Stimulated activated CD4-positive, alpha-beta T cell treated with anti-CD3 and anti-CD28 coated beads, Interleukin-15, amount 100 ng/mL, for 48 hours (primary cell): ENCODE measurements at places on chromosomes 13 and 19.

DNA sequence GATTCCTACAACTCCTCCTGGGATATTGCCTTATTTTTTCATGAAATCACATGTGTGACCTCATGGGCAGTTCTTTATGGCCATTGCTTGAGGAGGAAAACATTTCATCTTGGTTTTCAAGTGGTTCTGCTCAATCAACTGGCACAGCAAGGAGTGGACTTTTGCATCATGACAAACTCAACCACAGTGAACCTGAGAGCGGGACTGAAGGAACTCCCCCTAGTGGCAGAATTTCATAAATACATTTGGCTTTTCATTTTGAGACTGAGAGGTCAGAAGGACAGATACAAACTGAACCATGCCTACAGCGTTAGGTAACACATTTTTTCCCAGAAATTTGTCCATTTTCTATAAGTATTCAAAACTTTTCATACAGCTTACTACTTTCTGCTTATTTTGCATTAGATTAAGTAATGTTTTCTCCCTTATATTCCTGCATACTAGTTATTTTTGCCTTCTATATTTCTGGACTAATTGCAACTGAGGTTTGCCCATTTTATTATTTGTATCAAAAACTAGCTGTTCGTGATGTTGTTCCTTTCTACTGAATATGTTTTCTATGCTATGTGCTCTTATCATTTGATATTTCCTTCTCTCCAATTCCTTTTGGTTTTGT lies 13.4 kb upstream of the SIGLEC12 start:
- peak; percentile 12 for DNase-seq

DNA sequence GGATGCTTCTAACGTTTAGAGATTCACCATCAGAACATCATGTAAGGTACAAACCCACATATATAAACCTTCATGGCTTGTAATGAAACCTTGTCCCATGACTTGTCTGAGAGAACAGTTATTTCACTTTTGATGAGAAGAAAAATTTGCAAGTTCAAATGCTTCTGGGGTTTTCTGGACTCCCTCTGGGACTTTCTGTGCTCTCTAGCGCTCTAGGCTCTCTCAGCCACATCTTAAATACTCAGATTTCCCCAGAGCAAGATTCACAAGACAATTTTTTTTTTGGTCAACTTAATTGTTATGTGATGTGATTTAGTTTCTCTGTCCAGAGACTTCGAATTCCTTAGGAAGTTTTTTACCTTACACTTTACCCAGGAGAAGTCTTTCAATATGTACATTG lies 282.8 kb upstream of the EDNRB start:
- DNase-seq = no peak

DNA sequence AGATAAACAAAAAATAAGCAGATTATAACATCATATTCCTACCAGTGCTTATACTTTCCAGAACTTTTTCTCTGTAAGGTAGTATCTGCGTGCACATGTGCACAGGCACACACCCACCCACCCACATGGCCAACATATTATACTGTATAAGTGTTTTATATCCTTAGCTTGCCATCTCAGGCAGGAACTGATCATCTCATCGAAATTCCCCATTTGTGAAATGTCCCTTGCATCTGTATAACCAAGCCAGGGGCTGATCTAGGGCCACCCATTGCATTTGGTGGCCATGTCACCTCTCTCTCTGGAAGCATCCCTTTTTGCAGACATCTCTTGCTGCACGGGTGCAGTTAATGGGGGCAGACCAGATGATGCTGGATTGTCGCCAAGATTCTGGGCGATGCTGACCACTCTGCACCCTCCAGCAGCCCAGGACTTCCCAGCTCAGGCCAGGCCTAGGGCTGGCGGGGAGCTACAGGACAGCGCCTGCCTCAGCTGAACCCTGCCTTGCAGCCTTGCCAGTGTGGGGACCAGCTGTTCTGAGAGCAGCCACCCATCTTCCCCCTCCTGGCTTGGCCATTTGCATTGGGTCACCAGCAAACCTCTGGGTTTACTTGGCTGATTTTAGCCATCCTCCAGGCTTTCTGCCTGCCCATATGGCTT lies 95.9 kb downstream of the SLC7A1 start:
- DNase-seq = no peak

- DNase-seq = no peak
Observed at GRCh38 chr19:51511353-51511752, 9.8 kb upstream of the SIGLEC12 start.

DNA sequence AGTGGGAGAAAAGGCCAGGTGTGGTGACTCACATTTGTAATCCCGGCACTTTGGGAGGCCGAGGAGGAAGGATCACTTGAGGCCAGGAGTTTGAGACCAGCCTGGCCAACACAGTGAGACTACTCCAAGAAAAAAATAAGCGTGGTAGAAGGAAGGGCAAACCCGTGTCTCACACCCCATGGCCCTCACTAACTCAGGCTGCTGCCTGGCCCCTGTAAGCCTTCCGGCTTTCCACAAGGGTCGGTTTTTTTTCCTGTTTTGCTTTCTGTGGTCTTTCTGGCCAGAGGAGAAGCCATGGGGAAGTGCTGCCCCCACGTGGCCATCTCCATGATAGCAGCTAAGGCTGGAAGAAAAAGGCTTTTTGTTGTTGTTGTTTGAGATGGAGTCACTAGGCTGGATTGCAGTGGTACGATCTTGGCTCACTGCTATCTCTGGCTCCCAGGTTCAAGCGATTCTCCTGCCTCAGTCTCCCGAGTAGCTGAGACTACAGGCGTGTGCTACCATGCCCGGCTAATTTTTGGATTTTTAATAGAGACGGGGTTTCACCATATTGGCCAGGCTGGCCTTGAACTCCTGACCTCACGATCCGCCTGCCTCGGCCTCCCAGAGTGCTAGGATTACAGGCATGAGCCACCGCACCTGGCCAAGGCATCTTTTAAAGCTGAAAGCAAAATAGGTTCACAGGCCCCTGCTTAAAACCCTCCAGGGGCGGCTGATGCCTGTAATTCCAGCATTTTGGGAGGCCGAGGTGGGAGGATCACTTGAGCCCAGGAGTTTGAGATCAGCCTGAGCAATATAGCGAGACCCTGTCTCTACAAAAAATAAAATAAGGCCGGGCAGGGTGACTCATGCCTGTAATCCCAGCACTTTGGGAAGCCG lies 7.5 kb upstream of the ARHGEF18 start:
- peak; percentile 81 for DNase-seq

- no peak for DNase-seq
Observed at GRCh38 chr13:47215736-47216135, 318.9 kb upstream of the HTR2A start.

GRCh38 chr19:13860679-13861391 lies 16.1 kb upstream of the NANOS3 start:
- DNase-seq = no peak

GRCh38 chr13:58455094-58455493 lies 823.5 kb downstream of the PCDH17 start:
- DNase-seq = no peak

GRCh38 chr13:111954661-111955411 lies 112.1 kb upstream of the SOX1 start:
- no peak for DNase-seq

DNA sequence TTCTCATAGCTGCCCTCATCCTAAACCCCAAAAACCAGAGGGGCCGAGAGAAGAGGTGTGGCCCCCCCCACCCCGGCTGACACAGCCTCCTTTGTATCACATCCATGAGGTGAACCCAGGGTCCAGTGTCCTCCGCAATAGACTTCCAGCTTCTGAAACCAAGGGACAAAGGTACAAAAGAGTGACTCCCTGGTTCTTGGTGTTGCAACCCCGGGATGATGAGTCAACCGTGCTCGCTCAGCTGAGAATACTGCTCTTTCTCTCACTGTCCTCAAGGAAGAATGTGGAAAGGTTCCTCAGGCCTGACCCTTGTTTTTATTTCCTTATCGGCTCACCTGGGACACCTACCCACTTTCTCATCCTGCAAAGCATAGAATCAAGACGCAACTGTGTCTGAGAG lies 5.5 kb downstream of the SLC15A1 start:
- no peak for DNase-seq

DNA sequence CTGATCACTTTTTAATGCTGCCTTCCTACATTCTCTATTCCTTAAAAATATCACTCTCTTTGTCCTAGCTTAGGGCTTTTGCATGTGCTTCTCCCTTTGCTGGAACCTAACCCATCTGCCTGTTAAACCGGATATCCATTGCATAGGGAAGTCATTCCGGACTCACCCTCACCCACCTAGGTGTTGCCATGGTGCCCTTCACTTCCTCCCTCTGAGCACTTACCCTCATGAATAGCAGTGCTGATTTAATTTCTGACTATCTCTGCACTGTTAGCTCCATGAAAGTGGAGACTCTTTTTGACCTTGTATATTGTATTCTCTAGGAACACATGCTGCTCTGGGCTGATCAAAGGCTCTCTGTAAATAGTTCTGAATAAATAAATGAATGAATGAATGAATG lies 401.9 kb downstream of the PCDH20 start:
- DNase-seq = no peak

- DNase-seq = no peak
Observed at GRCh38 chr13:100674572-100674871, at the start of gene TMTC4. Gene TMTC4 (minus strand): TSS chr13:100674795. CDS start chr13:100670362, 4,433 bp downstream.

DNA sequence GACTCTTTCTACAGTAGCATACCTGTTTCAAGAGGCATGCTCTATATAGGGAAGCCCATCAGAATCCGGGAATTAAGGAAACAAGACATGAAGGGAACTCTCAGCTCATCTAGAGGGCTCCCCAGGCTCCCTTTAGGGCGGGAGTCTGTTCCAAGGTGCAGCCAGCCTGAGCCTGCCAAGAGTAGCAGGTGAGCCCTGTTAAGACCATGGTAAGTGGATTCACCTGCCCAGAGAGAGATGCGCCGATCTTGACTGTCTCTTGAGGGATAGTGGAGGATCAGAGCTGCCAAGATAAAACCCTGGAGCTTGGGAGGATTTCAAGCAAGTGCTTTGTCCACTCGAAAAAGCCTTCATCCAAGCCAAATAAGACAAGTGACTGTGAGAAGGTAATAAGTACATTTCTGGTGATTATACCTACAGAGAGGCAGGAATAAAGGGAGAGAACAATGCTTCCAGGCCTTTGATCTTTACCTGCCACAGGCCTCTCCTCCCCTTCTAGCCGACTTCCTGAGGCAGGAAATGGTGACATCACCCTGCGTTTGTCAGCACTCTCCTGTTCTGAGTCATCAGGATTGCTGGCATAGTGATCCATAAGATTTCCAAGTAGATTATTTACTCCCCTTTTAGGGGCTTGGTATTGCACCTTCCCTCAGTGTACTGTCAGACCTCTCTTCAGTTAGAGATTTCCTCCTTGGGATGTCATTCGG lies 31.5 kb downstream of the KLF5 start:
- no peak for DNase-seq

DNA sequence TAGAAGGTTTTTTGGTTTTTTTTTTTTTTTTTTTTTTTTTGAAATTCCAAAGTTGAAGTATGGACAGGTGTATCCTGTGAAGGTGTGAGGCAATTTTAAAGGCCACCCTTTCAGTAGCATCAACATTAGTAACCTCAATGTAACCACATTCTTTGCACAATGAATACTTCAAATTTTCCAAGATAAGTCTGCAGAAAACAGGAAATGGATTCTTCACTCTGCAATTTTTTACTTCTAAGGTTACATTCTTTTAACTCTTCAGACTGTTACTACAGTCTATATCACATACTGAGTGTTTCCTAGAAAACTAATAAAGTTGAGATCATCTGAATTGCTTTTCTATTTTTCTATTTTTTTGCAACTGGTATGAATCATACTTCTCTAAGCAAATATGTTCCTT lies 569.0 kb upstream of the GPC6 start:
- DNase-seq = no peak

DNA sequence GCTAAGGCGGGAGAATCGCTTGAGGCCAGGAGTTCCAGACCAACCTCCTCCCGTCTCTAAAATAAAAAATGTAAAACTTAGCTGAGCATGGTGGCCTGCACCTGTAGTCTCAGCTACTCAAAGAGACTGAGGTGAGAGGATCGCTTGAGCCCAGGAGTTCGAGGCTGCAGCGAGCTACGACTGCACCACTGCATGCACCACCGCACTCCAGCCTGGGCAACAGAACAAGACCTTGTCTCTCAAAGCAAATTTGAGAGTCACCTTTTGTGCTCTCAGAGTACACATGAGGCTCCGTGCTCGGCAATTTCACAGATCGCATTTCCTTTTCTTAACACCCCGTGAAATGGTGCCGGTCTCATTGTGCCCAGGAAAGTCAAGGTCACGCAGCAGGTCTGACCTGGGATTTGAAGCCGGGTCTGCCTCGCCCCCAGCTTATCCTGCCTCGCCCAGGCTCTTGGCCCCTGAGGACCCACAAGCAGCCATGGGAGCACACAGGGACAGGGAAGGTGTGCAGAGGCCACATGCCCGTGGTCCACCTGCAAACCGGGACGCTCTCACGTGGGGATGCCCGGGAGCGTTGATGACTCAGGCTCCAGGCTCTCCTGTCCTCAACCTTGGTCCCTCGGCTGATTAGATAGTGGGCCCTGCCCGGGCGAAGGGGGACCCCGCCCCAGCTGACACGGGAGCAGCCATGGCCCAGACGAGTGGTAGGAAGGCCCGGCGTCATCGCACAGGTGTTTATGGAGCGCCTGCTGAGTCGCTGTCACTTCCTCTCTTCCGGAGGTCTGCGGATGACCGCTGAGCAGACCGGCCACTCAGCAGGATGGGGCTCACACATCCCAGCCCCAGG lies 1.1 kb upstream of the SMIM24 start:
- no peak for DNase-seq

GRCh38 chr19:16062789-16063188 lies 13.5 kb upstream of the TPM4 start:
- peak; percentile 68 for DNase-seq

GRCh38 chr19:47719047-47719859 lies 6.0 kb downstream of the EHD2 start:
- DNase-seq = no peak

- DNase-seq = no peak
Observed at GRCh38 chr13:85887406-85887805, 88.2 kb upstream of the SLITRK6 start.

DNA sequence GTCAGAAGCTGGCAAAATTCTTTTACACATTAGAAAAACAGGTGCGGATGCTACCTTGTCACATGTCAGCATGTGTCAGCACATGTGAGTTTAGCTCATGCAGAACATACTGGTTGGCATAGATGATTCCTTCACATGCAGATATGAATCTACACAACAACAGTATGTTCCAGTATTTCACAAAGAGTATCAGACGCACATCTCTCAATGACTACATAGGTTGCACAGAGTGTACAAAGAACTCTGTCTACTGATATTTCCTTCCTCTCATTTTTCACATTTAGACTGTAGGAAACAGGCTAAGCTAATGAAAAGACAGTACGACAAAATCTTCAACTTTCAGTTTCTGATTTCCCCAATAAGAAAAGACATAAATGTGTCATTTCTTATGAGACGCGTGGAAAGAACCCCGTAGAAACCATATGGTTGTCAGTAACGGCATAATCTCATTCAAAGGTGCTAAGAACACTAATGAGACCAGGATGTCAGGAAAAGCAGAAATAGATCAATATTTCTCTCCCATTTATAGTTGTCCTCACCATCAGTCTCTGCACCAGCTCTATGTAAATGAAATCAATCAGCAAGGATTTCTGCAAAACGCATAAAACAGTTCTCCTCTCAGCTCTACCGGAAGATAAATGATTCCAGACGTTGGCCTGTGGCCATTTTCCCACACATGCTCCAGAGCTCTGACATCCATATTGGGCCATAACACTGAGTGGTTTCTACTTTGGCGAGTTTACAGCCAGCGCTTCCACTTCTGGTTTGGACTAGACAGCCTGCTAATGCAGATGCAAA lies 81.2 kb downstream of the STARD13 start:
- DNase-seq = no peak

GRCh38 chr13:109483284-109483683 lies 303.1 kb downstream of the IRS2 start:
- DNase-seq = no peak
